ENCODE measurements at places on chromosomes 11 and 22.
A peak's percentile ranks its signal among the peaks of the same experiment; 100 is the strongest.

- DNase-seq, result no peak
Observed at GRCh38 chr11:113197446-113197845, 116.9 kb upstream of the TTC12 start.

- no peak for DNase-seq
Observed at GRCh38 chr11:1750481-1750839, at the start of gene IFITM10. Gene IFITM10, minus strand, starts transcription at chr11:1750595. Its CDS starts 153 bp downstream, at chr11:1750442.

DNA sequence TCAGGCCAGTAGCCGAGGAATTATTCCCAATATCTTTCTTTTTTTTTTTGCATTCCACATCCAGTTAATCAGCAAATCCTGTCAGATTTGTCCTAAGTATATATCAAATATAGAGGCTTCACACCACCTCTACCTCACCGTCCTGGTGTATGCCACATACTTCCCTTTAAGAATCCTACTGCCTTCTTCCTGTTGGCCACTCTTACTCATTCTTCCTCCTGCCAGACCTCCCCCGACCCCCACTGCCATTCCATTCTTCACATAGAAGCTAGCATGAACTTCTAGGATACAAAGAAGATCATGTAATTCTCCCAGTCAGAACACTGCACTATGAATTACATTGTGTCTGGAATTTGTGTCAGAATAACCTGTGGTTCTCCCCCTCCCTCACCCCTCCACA is 89.5 kb downstream of the TRIM44 start:
- no peak for DNase-seq

- DNase-seq, result no peak
Observed at GRCh38 chr11:27663326-27663725, 36.9 kb downstream of the BDNF start.

- peak; percentile 44 for DNase-seq
Observed at GRCh38 chr22:39556970-39557841, 13.3 kb upstream of the CACNA1I start.

DNA sequence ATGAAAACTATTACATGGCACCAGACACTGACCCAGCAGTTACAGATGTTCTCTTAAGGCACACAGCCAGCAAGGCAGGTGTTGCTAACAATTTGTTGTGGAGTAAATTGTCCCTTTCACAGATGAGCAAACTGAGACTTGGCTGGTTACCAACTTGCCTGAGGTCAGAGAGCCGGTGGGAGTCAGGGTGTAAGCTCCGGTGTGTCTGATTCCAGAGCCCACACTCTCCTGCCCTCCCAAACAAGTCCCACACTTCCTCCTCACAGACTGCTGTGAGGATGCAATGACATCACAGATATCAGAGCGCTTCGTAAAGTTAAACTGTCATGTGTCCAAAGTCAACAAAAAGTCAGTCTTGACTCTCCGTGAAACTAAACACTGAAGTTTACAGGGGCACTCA is 12.5 kb downstream of the GDPD5 start:
- no peak for DNase-seq

DNA sequence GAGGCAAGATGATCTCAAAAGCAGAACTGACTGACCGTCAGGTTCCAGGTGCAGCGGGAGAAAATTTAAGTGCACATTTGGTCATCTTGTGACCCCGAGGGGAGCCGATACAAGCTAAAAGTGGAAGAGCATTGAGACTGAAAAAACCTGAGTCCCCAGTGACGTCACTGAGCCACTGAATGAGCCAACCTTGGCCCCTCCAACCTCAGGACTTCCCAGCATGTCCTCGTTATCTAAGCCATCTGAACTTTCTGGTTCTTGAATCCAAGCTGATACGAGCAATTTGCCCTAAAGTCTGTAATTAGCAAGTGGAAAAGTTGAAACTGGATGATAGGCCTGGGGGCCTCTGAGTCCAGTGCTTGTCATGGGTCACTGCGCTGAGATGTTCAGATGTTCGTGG is 51.1 kb upstream of the ISX start:
- no peak for DNase-seq

DNA sequence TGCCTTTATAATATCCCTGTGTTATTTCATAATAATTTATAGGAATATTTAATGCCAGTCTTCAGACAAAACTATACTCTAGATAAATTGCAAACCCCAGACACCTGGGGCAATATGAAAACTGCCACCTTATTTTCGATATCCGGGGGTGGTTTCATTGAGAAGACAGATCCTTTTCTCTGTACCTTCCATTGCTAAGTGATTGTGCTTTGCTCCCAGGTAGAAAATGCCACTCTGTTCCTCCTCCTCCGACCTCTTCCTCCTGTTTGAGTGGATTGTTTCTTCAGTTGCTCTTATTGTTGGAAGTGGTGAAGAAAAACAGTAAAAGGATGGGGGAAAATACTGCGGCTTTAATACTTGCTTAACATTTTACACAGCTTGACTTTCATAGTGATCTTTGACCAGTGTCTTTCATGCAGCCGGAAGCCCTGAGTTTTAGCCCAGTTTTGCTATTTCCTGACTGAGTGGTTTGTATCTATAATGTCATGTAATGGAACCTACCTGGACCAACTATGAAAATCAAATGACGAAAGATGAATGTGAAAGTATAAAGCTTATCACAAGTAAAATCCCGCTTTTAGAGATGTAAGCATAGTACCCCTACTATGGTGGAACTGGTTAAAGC is 5.6 kb upstream of the GRIK4 start:
- no peak for DNase-seq

- no peak for DNase-seq
Observed at GRCh38 chr11:75567971-75568370, 5.9 kb downstream of the SERPINH1 start.

DNA sequence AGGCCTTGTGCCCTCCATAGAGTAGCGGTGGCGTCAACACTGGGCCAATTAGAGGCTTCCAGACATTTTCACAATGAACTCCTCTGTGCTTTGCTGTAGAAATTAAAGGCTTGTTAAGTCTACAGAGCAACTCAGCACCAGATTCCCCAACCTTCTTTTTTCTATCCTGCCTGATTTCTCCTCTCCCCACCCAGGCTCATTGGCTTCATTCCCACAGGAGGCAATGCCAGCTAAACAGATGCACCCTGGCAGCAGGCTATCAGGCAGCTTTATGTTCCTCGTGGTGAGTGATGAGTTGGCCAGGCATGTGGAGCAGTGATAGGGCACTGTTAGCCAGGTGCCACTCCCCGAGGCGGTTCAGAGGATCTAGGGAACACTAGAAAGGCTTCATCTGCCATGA is 4.8 kb downstream of the DIXDC1 start:
- no peak for DNase-seq

DNA sequence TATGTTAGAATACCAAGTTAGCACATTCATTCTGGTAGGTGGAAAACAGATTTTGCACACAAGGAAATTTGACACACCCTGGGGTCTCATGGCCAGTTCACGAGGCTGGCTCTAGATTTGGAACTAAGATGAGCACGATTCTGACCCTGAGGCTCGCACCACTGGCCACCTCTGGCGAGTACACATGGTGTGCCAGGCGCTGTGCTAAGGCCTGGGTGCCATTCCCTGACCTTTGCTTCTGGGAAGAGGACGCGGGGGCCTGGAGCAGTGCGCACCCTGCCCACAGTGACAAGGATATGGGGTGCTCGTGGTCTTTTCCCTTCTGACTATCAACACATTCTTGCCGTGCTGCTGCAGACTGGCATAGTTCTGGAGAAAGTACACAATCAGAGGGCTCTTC is 29.5 kb upstream of the DMC1 start:
- DNase-seq, result no peak

GRCh38 chr22:50190182-50190940 is 4.6 kb downstream of the TRABD start:
- peak; percentile 84 for DNase-seq

- DNase-seq, result no peak
Observed at GRCh38 chr11:94855666-94856065, 87.5 kb downstream of the AMOTL1 start.

GRCh38 chr11:986270-986951 is 50.1 kb downstream of the MUC6 start:
- DNase-seq, result no peak

- DNase-seq, result no peak
Observed at GRCh38 chr11:61115498-61116224, 13.4 kb downstream of the CD5 start.

DNA sequence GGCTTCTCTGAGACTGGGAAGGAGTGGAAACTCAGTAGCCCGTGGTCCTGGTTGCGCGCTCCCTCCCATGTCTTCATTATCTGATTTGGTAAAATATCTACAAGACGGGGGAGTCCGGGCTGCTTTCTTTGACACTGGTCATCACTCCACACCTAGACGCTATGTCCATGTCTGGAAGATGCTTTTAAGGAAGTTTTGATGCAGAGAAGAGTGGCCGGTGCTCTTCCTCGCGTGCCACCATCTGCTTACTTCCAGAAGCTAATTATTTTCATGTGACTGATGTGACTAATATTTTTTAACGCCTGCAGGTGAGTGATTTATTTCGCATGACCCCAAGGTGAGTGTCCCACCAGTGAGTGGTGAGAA is 339 bp upstream of the TRIM21 start:
- DNase-seq, result no peak

- DNase-seq, result no peak
Observed at GRCh38 chr22:43036282-43036829, 21.4 kb upstream of the PACSIN2 start.
